ENCODE measurements at places on chromosomes 16 and 17.

DNA sequence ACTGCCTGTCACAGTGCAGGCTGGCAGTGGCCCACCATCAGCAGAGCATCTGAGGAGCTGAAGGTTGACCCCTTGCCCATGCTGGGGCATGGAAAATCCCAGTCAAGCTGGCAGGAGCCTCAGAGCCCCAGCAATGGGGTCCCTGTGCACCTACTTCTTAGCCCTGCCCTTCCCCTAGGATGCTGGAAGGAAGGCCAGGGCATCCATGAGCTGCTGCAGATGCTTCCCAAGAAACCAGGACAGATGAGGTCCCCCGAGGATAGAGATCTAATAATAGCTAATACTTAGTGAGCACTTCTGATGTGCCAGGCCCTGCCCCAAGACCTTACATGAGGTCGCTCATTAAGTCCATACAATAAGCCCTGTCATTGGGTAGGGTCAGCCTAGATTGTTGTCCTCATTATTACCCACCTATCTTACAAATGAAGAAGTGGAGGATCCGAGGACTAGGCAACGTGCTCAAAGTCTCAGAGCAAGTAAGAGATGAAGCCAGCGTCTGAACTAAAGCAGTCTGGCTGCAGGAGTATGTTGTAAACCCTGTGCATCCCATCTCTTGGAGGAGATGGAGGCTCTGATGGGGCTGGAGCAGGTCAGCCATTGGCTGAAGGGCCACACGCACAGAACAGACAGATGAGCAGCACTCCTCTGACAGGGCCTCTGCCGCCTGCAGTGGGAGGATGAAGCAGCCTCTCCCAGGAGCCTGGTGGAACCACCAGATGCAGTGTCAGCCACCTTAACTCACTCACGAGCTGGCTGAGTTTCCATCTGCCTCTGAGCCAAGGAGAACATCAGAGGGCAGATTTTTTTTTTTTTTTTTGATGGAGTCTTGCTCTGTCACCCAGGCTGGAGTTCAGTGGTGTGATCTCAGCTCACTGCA lies 175.4 kb downstream of the WSCD1 start:
- no peak for DNase-seq

- no peak for DNase-seq
Measured at GRCh38 chr17:41959336-41960095, 7.1 kb upstream of the CNP start.

GRCh38 chr17:39094607-39095308 lies 56.7 kb downstream of the PLXDC1 start:
- no peak for DNase-seq

- no peak for DNase-seq
Measured at GRCh38 chr17:80998748-80999535, 7.3 kb downstream of the CHMP6 start.

- no peak for DNase-seq
Measured at GRCh38 chr17:55005520-55005919, 37.0 kb downstream of the STXBP4 start.
